ENCODE measurements at places on chromosomes 4 and X.

- no peak for DNase-seq
These were observed 721.7 kb downstream of the PCDH18 start for GRCh38 chr4:136810626-136811025.

- DNase-seq, result no peak
These were observed 17.3 kb upstream of the UVSSA start for GRCh38 chr4:1329408-1330371.

GRCh38 chr4:165537028-165537648 is 158.3 kb downstream of the CPE start:
- DNase-seq, result no peak

DNA sequence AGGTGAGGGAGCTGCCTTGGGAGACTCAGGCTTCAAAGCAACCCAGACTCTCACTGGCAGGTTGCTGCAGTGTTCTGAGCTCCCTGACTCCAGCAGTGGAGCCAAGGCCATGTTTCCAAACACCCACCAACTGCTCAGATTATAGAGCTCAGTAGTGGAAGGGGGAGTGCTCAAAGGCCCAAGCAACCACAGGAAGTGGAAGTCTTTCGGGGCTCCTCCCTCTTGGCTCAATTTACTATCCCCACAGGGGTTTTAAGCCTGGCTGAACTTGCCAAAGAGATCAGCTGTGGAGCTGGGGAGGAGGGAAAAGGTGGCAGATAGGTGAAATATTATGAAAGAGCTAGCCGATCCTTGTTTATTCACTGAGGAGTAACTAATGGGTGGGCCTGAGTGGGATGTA is 82.5 kb downstream of the HPRT1 start:
- no peak for DNase-seq

DNA sequence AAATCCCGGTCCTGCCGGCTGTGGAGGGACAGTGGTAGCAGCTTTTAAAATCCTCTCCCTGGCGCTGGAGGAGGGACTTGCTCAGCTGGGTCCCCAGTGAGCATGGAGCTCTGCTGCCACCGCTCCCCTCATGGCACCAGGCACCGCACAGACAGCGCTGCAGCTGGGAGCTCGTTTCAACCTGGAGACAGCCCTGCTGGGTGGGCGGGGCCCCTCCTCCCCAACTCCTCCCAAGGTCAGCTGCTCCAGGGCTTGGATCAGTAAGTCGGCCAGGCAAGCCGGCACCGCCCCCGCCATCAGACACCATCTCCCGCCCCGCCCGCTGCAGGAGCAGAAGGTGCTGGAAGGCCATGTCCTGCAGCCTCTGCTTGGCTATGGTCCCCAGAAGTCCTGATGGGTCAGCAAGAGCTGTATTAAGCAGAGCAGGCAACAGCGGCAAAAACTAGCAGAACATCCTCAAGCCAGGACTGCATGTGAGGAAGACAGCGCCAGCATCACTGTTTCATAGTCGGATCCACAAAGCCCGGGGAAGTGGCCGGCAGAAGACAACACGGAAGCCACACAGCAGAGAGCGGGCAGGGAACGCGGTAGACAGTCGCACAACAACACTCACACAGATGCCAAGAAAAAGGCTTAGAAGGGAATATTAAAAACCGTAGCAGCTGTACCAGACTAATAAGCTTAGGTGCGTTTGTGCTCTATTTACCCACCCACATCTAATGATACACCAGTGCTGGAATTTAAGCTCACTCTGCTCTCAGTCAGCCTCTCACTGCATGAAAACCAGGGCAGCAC is 16.2 kb downstream of the ZFYVE28 start:
- DNase-seq, result no peak

- no peak for DNase-seq
These were observed 4.4 kb upstream of the PRDX4 start for GRCh38 chrX:23662853-23663252.
